ENCODE measurements at places on chromosomes 3 and 15.

GRCh38 chr15:28459279-28459678 is 73.5 kb downstream of the GOLGA8G start:
- no peak for DNase-seq

DNA sequence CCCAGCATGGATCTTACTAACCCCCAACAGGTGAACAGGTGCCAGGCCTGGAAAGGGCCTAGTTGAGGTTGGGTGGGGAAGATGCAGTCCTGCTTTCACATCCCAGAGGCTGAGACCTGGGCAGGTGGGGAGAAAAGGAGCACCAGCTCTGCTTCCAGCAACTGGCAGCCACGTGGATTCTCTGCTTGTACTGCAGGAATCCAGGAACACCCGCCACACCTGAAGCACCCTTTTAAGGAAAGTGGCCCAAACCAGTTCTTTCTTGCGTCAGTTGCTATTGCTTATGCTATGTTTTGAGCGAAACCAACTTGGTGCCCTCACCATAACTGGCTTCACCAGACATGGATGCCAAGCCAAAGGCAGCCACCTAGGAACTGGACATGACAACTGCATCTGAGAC is 28.1 kb upstream of the NEO1 start:
- DNase-seq, result no peak

GRCh38 chr3:133448478-133449122 is 48.7 kb downstream of the BFSP2 start:
- no peak for DNase-seq

DNA sequence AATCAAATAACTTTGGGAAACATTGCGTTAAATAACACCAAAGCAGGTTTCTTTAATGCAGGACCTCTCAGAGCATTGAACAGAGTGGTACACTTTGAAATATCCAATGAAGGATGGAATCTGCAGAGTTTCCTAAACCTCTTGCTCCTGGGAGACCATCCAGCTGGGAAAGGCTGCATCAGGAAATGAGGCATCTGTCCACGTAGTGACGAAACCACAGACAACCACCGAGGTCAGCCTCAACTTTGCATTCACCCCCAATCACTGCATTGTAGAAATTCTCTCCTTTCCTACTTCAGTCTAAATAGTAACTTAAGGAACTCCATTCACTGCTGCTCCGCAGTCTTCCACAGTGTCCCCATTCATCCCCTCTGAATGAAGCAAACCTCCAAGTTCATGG is 41.5 kb upstream of the CDV3 start:
- DNase-seq, result peak; percentile 50

DNA sequence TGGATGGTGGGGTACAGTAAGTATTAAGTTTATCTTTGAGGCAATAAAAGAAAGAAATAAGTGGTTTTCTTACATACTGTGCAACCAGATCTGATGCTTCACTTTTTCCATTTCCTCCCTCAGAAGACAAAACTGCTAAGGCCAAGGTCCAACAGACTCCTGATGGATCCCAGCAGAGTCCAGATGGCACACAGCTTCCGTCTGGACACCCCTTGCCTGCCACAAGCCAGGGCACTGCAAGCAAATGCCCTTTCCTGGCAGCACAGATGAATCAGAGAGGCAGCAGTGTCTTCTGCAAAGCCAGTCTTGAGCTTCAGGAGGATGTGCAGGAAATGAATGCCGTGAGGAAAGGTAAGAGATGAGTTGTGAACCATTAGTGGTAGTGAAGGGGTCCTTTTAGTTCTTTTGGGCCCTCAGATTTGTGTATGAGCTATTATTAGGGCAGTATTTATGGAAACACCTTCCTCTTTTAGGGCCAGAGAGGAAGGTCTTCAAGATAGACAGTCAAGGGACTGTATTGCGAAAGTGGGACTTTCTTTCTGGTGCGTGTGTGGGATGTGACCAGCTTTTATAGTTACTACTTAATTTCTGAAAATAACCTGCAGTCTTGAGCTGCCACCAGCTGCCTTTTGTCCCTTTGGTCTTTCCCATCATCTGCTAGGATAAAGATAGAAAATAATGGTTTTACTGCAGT is 4.6 kb downstream of the ALAS1 start:
- DNase-seq, result no peak

- DNase-seq, result no peak
Observed at GRCh38 chr15:76418352-76419140, 82.0 kb downstream of the ISL2 start.

DNA sequence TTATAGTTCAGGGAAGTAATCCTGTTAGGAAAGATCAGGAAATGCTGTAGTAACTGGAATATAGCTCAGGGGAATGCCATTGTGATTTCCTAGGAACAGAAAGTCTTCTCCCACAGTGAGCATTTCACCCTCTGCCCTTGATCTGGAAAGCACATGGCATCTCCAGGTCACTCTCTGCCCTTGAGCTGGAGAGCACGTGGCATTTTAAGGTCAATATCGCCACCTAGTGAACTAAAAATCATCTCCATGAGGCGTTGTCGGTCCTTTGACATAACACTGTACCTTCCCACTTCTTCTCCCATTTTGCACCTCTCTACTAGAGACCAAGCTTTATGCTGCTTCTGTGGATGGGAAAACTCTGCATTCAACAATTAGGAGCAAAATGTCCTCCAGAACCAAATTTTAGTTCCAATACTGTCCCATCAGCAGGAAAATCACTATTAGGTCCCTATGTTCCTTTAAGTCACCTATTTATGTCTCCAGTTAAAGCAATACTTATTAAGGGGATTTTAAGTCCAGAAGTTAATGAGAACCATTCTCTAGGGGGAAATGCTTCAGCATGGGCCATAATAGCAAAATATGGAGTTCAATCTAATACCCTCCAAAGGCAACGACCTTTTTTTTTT is 54.7 kb upstream of the GK5 start:
- peak; percentile 32 for DNase-seq

DNA sequence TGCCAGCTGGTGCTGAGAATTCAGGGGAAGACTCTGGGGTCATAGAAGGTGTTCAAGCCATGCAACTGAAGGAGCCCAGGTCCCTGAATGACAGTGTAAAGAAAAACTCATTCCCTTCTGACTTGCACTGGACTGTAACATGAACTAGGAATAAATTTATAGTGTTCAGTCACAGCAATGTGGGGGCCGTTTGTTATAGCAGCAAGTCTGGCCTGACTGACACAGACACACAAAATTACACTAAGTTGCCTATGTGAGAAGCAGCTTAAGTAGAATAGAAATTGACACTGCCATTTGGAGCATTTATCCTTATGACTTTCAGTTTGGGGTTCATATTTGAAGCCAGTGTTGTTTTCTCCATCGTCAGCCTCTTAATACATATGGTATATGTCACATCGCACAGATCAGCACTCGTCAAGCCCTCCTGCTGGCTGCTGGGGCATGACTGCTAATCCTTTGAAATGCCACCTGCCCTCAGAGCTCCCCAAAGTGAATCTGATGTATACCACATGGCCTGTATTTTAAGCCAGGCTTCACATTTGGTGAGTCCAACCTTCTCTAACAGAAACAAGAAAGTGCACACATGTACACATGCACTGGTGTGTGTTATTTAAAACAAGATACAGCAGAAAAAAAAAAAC is 17.1 kb upstream of the HEG1 start:
- no peak for DNase-seq

GRCh38 chr3:194396859-194397756 is 2.0 kb downstream of the GP5 start:
- DNase-seq, result no peak

DNA sequence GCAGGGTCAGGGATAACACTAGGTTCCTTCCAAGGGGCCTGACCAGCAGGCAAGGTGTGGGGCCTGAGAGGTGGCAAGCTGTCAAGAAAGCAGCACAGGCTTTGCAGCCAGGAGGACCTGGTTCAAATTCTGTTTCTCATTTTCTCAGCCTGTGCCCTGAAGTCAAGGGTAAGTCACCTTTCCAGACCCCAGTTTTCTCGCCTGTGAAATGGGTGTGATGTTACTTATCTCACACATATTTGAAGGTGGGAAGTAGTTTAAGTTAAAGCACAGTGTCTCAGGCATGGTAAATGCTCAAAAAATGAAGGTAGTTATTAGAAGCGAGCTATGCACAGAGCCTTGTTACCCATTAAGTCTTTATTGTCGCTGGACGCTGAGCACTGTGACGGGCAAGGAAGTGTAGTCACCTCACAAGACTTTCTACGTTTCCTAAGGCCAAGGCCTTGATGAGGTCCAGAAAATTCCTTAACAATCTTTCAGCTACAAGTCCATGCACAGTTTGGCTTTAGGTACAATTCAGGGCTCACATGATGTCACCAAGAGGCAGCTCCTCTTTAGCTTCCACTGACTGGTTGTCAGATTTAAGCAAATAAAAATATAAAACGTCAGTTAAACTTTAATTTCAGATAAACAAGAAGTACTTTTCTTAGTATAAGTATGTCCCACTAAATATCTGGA is 522.6 kb upstream of the PROK2 start:
- DNase-seq, result no peak

DNA sequence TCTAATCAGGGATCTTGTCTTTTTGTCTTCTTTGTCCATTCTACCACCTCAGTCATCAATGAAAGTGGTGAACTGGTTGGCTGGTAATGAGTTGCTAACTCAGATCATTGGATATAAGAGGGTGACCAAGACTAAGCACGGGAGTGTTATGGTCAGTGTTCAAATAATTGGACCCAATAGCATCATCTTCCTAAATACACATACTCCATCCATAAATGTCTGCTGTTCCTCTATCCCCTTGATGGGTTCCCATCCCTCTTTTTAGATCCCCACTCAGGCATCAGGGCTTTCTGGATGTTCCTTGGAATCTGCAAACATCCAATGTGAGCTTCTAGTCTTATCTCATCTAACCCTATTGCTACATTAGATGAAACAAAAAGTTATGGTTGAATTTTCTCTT is 3.5 kb downstream of the SEMA5B start:
- no peak for DNase-seq
